GM23248 (cell line): ENCODE measurements at places on chromosomes 7 and 10.

DNA sequence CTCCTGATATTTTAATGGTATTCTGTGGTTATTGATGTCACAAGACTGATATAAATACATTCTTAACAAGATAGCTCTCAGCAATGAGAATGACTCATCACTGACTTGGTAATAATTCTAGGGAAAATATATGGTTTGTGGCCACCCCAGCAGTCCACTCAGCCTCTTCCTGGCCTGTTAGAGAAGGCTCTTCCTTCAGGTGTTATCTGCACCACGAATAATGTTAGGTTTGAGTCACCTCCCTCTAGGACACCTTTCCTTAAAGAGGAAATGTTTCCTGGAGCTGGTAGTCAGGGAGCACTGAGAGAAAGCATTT, 163.3 kb downstream of the SVIL start:
- no peaks in the 10 kb centered on the region for H3K27me3 ChIP-seq
- H3K4me1 ChIP-seq = peaks cover 16% of the 10 kb centered on the region
- 0 out of 2 replicates have a peak, but pooled peaks cover 5% of the 10 kb centered on the region for H3K36me3 ChIP-seq
- peak overlapping the region; percentile 18; the same call in 1 of the 2 replicates for H3K27ac ChIP-seq

DNA sequence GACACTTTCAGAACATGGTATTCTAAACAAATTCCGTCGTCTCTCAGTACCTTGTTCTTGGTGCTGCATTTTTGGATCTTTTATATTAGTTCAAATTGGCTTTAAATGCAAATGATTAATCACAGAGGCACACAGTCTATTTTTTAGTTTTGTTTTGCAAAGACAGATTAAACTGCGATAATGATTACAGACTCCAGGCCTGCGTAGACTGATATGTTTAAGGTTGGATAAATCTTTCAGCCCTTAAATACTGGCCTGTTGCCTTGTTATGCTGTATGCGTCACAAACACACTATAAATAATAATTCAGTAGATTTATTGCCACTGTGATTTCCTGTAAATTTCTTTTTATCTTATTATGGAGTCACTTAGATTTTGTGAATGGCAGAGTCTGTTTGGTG, 19.3 kb downstream of the CACNB2 start:
- H3K4me3 ChIP-seq = peak overlapping the region; percentile 52
- H3K4me1 ChIP-seq = peaks cover 52% of the 10 kb centered on the region
- peak; percentile 53 for DNase-seq

- no peak overlapping the region for H3K27ac ChIP-seq
- no peak for DNase-seq
- no peaks in the 10 kb centered on the region for H3K27me3 ChIP-seq
- no peak overlapping the region for H3K4me3 ChIP-seq
- no peaks in the 10 kb centered on the region for H3K36me3 ChIP-seq
These were observed 87.9 kb upstream of the KAT6B start for GRCh38 chr10:74738542-74738941.

GRCh38 chr7:122454776-122455507, 150.4 kb upstream of the FEZF1 start:
- H3K4me1 ChIP-seq = no peaks in the 10 kb centered on the region
- no peaks in the 10 kb centered on the region for H3K27me3 ChIP-seq
- H3K36me3 ChIP-seq = no peaks in the 10 kb centered on the region
- H3K4me3 ChIP-seq = no peak overlapping the region

DNA sequence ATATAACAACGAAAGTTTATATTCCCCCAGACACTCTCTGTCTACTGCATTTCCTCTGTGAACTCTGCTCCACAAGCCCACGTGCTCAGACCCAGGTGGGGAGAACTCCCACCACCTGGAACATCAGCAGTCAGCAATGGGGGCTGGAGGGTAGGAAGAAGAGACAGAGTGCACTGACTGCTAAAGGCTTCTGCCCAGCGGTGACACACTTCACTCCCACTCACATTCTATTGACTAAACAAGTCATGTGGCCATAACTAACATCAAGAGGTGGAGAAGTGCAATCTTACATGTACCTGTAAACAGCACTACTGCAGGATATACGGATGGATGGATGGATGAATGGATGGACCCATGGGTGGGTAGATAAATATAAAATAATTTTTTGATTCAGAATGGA, 122.2 kb downstream of the MPP7 start:
- no peak overlapping the region for H3K4me3 ChIP-seq
- H3K27ac ChIP-seq = no peak overlapping the region
- DNase-seq = peak; percentile 23
- no peaks in the 10 kb centered on the region for H3K27me3 ChIP-seq
- peaks cover 12% of the 10 kb centered on the region for H3K4me1 ChIP-seq
- H3K36me3 ChIP-seq = no peaks in the 10 kb centered on the region

GRCh38 chr10:100743626-100744135, 1.7 kb upstream of the PAX2 start:
- H3K27ac ChIP-seq = no peak overlapping the region
- no peaks in the 10 kb centered on the region for H3K4me1 ChIP-seq
- no peaks in the 10 kb centered on the region for H3K36me3 ChIP-seq
- DNase-seq = peak; percentile 75
- H3K27me3 ChIP-seq = peaks cover 97% of the 10 kb centered on the region

- H3K27me3 ChIP-seq = peaks cover 24% of the 10 kb centered on the region
- H3K4me1 ChIP-seq = no peaks in the 10 kb centered on the region
- peak overlapping the region; percentile 74 for H3K4me3 ChIP-seq
- DNase-seq = peak; percentile 89
- no peaks in the 10 kb centered on the region for H3K36me3 ChIP-seq
- no peak overlapping the region for H3K27ac ChIP-seq
These were observed 97.9 kb downstream of the WDR11 start for GRCh38 chr10:120948889-120949608.

GRCh38 chr10:92366412-92367021, 75.5 kb downstream of the MARCHF5 start:
- DNase-seq = no peak
- no peak overlapping the region for H3K4me3 ChIP-seq
- no peaks in the 10 kb centered on the region for H3K27me3 ChIP-seq

DNA sequence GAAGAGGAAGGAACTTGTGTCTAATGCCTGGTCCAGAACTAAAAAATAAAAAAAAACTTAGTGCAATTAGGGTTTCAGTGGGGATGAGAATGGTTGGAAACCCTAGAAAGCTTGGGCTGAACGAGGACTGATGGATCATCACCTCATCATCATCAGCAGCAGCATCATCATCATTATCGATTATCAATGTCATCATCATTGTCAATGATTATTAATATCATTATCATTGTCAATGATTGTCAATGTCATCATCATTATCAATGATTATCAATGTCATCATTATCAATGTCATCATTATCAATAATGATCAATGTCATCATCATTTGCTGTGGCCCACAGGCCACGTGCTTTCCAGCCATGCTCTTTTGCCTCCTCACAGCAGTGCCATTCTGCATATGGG, 952.0 kb upstream of the ZNF722 start:
- DNase-seq = no peak
- no peaks in the 10 kb centered on the region for H3K36me3 ChIP-seq
- no peaks in the 10 kb centered on the region for H3K4me1 ChIP-seq
- no peaks in the 10 kb centered on the region for H3K27me3 ChIP-seq
- no peak overlapping the region for H3K27ac ChIP-seq

DNA sequence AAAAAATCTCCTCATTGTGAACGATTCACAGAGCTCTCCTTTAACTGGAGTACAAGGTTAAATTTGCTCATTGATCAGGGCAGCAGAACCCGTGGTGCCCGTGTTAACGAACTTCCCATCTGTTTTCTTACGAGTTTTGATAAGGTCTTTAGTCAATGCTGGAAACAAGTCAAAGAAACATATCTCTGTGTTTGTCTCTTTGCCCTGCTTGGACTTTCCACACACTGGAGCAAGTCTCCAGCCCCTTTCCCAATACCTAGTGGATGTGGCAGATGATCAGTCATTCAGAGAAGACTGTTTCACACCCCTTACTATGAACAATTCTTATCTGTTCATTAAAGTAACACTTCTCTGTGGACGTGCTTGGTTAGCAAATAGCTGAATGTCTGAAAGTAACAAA, 121.3 kb downstream of the ARID5B start:
- no peaks in the 10 kb centered on the region for H3K36me3 ChIP-seq
- no peak overlapping the region for H3K27ac ChIP-seq
- no peaks in the 10 kb centered on the region for H3K27me3 ChIP-seq
- DNase-seq = no peak
- no peak overlapping the region for H3K4me3 ChIP-seq

- no peak overlapping the region for H3K27ac ChIP-seq
- no peak for DNase-seq
- H3K4me1 ChIP-seq = no peaks in the 10 kb centered on the region
These were observed 23.6 kb downstream of the MKI67 start for GRCh38 chr10:128102480-128103228.

DNA sequence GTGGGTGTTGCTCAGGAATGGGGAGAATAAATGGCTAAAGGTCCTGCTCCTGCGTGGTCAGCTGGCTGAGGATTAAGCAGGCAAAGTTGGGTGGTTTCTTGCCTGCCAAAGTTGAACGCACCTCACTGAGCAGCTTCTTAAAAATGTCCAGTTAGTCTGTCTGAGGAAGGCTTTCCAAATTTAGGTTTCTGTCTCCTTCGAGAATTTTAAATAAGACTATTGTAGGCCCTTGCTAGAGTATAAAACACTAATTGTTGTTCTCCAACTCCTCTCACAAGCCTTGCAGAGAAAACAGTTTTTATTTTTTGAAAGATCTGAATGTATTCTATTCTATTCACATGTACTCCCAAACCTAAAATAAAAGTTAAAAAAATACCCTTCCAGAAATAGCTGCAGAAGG, 122.0 kb upstream of the LAMB4 start:
- H3K27ac ChIP-seq = no peak overlapping the region
- H3K36me3 ChIP-seq = no peaks in the 10 kb centered on the region
- DNase-seq = no peak
- peaks cover 27% of the 10 kb centered on the region for H3K4me1 ChIP-seq
- no peak overlapping the region for H3K4me3 ChIP-seq

GRCh38 chr10:70584909-70585544, 17.5 kb downstream of the PRF1 start:
- H3K4me1 ChIP-seq = no peaks in the 10 kb centered on the region
- peaks cover 28% of the 10 kb centered on the region for H3K27me3 ChIP-seq
- H3K27ac ChIP-seq = no peak overlapping the region
- no peak overlapping the region for H3K4me3 ChIP-seq
- no peaks in the 10 kb centered on the region for H3K36me3 ChIP-seq

DNA sequence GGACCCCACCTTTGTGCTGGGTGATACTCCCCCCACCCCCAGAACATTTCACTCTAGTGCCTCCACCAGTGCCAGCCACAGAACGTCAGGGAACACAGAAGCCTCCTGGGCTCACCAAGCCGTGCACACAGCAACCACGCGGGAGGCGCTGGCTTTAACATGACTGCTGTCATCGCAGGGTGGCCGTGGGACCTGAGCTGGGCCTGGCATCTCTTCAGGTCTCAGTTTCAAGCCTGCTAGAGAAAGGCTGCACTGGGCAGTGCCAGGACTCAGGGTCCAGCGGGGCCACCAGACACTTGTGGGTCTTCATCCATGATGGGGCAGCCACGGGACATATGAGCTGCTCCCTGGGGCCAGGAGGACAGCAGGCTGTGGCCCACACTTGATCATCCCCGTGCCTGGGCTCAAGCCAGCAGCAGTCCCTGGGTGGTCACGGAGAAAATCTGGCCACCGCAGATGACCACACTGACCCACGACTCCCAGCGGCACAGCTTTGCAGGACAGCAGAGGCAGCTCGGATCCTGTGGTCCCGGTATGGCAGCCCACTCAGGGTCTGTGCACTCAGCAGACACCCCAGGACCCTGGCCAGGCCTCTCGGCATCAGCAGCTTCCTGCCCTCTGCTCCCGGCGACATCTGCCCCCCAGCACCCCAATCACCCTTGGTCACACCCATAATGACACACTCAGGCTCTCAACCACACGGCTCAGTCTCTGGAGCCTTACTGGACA, 44.2 kb downstream of the CAMK2B start:
- no peaks in the 10 kb centered on the region for H3K4me1 ChIP-seq
- H3K36me3 ChIP-seq = no peaks in the 10 kb centered on the region
- H3K27ac ChIP-seq = no peak overlapping the region
- H3K4me3 ChIP-seq = no peak overlapping the region
- no peak for DNase-seq
- no peaks in the 10 kb centered on the region for H3K27me3 ChIP-seq

DNA sequence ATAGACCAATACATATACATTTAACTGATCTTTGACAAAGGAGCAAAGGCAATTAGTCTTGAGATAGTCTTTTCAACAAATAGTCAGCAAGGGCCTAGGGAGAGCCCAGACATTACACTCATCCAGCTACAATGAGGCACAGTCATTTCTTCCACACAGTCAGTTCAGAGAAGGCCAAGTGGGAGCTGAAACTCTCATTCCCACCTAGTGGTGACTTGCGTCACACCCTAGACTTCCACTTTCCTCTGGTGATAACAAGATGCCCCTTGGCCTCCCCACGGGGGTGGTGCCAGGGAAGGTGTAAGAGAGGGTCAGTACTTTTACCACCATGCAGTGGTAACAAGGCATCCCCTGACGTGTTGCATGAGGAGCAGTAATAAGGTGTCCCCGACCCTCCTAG, 8.0 kb downstream of the FRMPD2 start:
- DNase-seq = no peak
- no peaks in the 10 kb centered on the region for H3K4me1 ChIP-seq
- peaks cover 54% of the 10 kb centered on the region for H3K27me3 ChIP-seq
- H3K27ac ChIP-seq = no peak overlapping the region
- H3K4me3 ChIP-seq = no peak overlapping the region

- H3K4me3 ChIP-seq = no peak overlapping the region
- no peaks in the 10 kb centered on the region for H3K36me3 ChIP-seq
- H3K27me3 ChIP-seq = no peaks in the 10 kb centered on the region
These were observed 463.2 kb upstream of the GALNT17 start for GRCh38 chr7:70668606-70669358.

GRCh38 chr7:16422103-16422435, 731 bp upstream of the CRPPA start:
- H3K36me3 ChIP-seq = no peaks in the 10 kb centered on the region
- H3K27me3 ChIP-seq = no peaks in the 10 kb centered on the region
- H3K4me1 ChIP-seq = peaks cover 35% of the 10 kb centered on the region
- peak overlapping the region; percentile 79 for H3K4me3 ChIP-seq
- peak overlapping the region; percentile 97 for H3K27ac ChIP-seq
